ENCODE measurements at places on chromosomes 1 and 21.

DNA sequence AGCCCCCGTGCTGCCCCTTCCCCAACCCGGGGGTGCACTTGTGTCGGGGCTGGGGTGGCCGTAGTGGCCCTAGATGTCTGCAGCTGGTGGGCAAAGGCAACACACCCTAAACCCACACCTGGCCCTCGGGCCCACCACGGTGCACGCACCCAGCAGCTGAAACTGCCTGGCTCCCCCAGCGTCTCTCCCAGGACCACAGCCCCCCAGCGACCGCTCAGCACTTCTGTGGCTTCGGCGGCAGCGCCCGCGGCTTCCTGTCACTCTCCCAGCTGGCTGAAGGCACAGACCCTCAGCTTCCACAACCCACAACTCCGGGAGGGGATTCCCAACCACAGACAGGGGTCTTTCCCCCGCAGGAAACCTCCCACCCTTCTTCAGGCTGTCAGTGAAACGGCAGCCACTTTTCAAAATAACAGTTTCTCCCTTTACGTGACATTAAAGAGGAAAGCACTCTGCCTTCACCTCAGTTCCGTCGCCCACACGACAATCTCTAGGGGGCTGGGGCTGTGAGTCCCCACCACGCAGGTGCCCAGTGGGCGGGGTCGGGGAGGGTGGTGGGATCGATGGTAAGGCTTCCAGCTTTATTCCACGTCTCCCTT lies 40.7 kb upstream of the COL6A2 start:
- peak; percentile 20 for DNase-seq

- DNase-seq = no peak
Observed at GRCh38 chr21:44020551-44020950, 8.4 kb downstream of the TRAPPC10 start.

DNA sequence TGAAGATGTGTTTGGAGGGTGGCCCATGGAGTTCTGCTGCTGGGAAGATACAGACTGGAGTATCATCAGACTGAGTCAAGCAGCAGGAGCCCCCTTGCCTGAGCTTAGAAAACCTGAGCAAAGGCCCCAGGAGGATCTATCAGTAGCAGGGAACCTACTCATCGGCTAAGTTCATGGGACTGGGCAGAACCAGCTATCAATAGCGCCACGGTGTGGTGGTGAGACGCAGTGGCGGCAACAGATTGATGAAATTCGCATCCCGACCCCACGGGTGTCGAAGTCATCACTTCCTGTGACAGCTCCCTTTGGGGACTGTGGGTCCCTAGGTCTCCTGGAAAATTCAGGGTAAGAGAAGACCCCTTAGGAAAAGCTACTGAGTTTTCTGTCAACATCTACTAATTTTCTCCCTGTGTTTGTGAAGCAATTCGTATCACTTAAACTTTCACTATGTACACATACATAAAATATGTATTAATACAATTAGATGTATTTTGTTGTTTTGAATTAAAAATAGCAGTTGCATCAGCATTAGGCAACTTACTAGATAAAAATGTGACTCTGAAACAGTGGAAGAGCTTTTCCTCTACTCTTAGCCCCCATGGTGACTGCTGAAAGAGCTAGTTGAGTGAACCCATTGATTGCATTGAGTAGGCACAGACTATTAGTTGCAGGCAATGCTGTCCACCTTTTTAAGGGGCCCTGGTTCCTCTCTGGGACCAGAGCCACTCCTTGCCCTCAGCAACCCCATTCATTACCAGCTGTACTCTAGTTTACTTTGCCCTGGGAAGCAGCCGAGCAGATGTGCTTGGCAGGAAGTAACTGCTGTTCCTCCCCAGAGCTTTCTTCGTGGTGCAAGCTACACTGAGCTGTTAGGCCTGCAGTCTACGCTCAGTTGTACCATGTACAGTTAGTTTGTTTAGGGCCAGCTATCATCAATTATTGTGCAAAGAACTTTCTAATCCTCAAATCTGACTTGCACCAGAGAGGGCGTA lies 7.3 kb upstream of the CACNA1S start:
- peak; percentile 12 for DNase-seq

- no peak for DNase-seq
Observed at GRCh38 chr1:197435224-197435623, 167.2 kb downstream of the CRB1 start.

GRCh38 chr1:55536545-55536865 lies 321.3 kb upstream of the USP24 start:
- DNase-seq = no peak

DNA sequence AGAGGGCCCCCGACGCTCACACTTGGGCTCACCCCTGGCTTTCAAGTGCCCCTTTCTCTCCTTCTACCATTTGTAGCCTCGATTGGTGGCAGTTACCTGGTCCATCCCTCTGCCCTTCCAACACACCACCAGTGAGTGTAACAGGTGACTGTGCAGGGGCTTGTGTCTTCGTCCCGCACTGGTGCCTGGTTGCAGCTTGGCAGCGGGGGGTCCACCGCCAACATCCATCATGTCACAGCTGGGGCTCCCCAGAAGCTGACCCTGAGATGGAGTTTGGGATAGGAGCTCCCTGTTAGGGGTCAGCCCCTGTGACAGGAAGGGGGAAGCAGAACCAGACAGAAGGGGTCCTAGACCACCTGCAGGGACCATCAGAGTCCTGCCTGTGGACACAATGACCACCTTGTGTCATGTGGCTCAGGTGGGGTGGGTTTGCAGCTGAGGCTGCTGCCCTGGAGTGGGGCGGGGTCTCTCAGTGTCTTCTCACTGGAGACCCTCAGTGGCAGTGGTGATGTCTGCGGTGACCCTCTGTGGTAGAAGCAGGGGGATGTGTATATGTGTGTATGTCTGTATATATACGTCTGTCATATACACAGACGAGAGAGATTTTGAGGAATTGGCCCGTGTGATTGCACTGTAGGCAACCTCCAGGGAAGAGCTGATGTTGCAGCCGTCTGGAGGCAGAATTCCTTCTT lies 3.6 kb upstream of the CALML6 start:
- DNase-seq = no peak

- no peak for DNase-seq
Observed at GRCh38 chr1:59485949-59486348, 189.1 kb downstream of the FGGY start.

Data from stimulated activated CD8-positive, alpha-beta memory T cell treated with anti-CD3 and anti-CD28 coated beads, Interleukin-7, amount 100 ng/mL, for 4 hours (primary cell).